ENCODE measurements at places on chromosomes 1 and 21. TPM values are rescaled to one million over a fixed set of nuclear protein-coding genes. Genes with fewer than 3 reads are reported as not detected.

DNA sequence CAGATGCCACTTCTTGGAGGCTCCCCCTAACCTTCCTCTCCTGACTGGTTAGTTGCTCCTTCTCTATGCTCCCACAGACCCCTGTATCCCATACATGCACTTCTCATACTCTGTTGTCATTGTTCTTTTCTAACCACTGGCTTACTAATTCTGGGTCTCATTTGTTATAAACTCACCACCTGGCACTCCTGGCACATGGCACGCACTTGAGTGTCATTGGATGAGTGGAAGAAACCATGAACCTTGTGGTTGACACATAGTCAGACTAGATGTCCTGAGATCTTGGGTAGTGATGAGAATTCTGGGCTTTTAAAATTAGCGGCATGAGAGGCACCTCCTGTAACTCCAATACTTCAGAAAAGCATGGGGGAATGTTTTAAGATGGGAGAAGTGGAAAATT lies 49.3 kb downstream of the TRIM62 start:
- H3K27me3 ChIP-seq, result no peaks in the 10 kb centered on the region
- no peak overlapping the region for H3K4me3 ChIP-seq
- peaks cover 19% of the 10 kb centered on the region for H3K4me1 ChIP-seq
- no peak overlapping the region for H3K27ac ChIP-seq
- DNase-seq, result no peak

- no peaks in the 10 kb centered on the region for H3K4me1 ChIP-seq
- H3K27ac ChIP-seq, result no peak overlapping the region
- H3K4me3 ChIP-seq, result no peak overlapping the region
- H3K27me3 ChIP-seq, result peaks cover 20% of the 10 kb centered on the region
- DNase-seq, result no peak
These were observed 101.5 kb upstream of the COL24A1 start for GRCh38 chr1:86258101-86258500.

DNA sequence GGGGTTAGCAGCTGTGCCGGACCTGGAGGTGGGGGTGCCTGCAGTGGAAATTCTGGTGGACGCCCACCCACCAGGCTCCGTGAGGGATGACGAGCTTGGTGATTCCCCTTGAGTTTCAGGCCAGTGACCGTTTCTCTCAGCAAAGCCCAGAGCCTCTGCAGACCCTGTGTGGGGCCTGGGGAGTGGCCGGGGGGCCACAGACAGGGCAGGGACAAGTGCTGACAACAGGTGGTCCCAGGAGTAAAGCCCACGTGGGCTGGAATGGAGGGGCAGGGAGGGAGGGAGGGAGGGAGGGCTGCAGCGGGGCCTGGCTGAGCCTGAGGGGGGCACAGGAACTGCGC lies 52.8 kb downstream of the COL18A1 start:
- H3K27ac ChIP-seq, result no peak overlapping the region
- DNase-seq, result no peak
- H3K4me3 ChIP-seq, result no peak overlapping the region
- no peaks in the 10 kb centered on the region for H3K27me3 ChIP-seq
- H3K36me3 ChIP-seq, result peaks cover 17% of the 10 kb centered on the region

DNA sequence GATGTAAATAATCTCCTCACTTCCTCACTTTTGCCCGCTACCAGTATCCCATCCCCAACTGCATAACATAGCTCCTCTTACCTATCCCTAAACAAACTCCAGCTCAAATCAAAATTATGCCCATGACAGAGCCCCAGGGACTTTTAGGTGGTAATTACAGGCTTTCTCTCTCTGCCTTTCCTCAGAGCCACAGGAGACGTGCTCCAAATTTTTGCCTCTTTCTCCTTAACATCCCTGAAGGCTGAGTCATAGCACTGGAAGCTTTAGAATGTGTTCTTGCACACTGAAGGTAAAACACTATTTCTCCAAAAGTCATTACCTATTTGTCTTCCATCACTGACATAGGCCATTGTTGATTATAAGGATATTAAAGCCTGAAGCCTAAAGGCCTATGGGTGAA lies 263.5 kb upstream of the PLD5 start:
- DNase-seq, result no peak
- H3K27ac ChIP-seq, result no peak overlapping the region
- H3K36me3 ChIP-seq, result no peaks in the 10 kb centered on the region
- no peaks in the 10 kb centered on the region for H3K27me3 ChIP-seq
- no peaks in the 10 kb centered on the region for H3K4me1 ChIP-seq

DNA sequence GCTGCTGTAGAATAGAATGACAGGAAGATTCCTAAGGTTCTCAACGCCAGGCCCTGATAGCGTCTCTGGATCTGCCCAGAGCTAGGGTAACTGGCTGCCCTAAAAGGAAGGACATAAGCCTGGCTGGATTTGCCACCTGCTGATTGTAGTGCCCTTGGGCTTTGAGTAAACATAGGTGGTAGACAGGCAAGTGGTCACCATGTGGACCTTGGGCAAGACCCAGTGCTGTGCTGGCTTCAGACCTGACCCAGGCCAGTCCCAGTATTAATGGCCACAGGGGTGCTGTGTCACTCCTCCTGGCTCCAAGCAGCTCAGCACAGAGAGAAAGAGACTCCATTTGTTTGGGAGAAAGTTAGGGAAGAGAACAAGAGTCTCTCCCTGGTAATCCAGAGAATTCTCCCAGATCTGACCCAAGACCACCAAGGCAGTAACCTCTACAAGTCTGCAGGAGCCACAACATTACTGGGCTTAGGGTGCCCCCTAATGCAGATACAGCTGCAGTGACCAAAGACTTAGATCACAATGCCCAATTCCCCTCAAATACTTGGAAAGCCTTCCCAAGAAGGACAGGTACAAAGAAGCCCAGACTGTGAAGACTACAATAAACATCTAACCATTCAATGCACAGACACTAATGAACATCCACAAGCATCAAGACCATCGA lies 44.5 kb downstream of the PHTF1 start:
- H3K27me3 ChIP-seq, result no peaks in the 10 kb centered on the region
- no peak overlapping the region for H3K4me3 ChIP-seq
- H3K27ac ChIP-seq, result no peak overlapping the region
- H3K36me3 ChIP-seq, result peaks cover 54% of the 10 kb centered on the region
- H3K4me1 ChIP-seq, result no peaks in the 10 kb centered on the region

DNA sequence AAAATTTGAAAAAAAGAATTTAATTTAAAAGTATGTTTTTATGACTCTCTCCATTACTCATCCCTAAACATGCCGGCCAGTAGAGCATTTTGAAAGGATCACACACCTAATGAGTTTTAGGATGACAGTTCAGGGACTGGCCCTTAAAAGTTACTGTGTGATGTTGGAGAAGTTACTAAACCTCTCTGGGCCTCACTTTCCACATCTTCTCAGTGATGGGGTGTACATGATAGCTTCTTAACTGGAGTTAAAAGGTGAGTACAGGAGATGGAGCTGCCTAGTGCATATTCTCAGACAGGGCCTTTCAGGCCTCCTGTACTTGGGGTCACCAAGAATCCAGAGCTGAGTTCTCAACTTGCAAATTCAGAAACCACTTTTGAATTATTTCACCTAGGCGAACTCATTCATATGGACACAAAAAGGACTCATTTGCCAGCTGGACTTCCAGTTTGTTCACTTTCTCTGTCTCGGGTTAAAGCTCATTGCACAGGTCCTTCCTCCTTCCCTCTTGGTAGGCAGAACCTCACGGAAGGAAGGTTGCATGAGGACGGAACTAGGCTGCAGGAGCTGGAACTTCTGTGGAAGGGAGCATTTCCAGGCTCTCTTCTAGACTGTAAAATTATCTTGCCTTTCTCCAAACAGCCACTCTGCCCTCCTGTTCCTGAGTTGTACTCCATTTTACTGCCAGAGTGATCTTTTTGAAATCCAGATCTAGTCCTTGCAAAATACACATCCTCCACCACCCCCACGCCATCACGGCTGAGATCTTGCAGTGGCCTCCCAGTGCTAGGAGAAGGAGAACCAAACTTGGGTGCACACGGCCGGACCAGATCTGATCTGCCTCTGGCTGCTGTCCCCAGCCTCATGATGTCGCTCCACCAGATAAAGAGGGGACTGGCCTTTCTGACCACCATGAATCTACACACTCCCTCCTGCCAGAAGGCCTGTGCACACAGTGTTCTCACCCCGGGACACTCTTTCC lies 4.3 kb upstream of the SLC30A1 start:
- no peak for DNase-seq
- H3K27me3 ChIP-seq, result no peaks in the 10 kb centered on the region
- no peak overlapping the region for H3K4me3 ChIP-seq
- no peaks in the 10 kb centered on the region for H3K36me3 ChIP-seq
- H3K4me1 ChIP-seq, result peaks cover 5% of the 10 kb centered on the region
- no peak overlapping the region for H3K27ac ChIP-seq

DNA sequence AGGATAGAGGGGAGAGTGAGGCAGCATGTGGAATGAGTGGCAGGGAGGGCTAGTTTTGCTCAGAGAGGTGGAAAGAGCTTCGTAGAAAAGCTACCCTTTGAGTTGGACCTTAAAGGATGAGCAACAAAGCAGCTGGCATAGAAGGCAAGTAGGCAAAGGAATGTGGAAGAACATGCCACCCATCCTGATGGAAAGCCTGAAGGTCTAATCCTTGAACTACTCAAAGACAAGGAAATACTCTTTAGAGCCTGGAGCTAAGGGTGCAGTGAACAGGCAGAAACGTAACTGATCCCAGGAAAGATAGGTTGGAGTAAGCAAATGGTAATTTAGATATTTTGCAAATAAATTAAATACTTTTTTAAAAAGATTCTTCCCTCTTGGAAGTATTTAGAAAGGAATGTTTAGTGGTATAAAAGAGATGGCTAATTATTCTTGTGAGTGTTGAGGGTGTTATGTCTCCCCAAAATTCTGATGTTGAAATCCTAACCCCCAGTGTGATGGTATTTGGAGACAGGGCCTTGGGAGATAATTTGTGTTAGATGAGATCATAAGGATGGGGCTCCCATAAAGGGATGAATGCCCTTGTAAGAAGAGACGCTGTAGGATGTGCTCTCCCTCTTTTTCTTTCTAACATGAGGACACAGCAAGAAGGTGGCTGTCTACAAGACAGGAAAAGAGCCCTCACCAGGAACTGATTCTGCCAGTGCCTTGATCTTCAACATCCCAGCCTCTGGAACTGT lies 308.1 kb upstream of the RUNX1 start:
- H3K27me3 ChIP-seq, result no peaks in the 10 kb centered on the region
- H3K36me3 ChIP-seq, result no peaks in the 10 kb centered on the region
- H3K27ac ChIP-seq, result no peak overlapping the region
- no peak overlapping the region for H3K4me3 ChIP-seq
- DNase-seq, result no peak

- no peaks in the 10 kb centered on the region for H3K27me3 ChIP-seq
- no peaks in the 10 kb centered on the region for H3K36me3 ChIP-seq
- DNase-seq, result no peak
- no peak overlapping the region for H3K27ac ChIP-seq
- H3K4me3 ChIP-seq, result no peak overlapping the region
- peaks cover 10% of the 10 kb centered on the region for H3K4me1 ChIP-seq
These were observed 19.5 kb upstream of the LRIG2 start for GRCh38 chr1:113053344-113054126.

- H3K4me1 ChIP-seq, result peaks cover 12% of the 10 kb centered on the region
- H3K27me3 ChIP-seq, result peaks cover 43% of the 10 kb centered on the region
- H3K36me3 ChIP-seq, result no peaks in the 10 kb centered on the region
- H3K27ac ChIP-seq, result no peak overlapping the region
These were observed 1.0 kb downstream of the CCDC181 start for GRCh38 chr1:169426174-169426705.

GRCh38 chr1:3501856-3502640 lies 47.6 kb downstream of the ARHGEF16 start:
- H3K36me3 ChIP-seq, result peaks cover 9% of the 10 kb centered on the region
- no peak overlapping the region for H3K4me3 ChIP-seq
- peaks cover 29% of the 10 kb centered on the region for H3K4me1 ChIP-seq
- H3K27ac ChIP-seq, result no peak overlapping the region
- no peaks in the 10 kb centered on the region for H3K27me3 ChIP-seq

DNA sequence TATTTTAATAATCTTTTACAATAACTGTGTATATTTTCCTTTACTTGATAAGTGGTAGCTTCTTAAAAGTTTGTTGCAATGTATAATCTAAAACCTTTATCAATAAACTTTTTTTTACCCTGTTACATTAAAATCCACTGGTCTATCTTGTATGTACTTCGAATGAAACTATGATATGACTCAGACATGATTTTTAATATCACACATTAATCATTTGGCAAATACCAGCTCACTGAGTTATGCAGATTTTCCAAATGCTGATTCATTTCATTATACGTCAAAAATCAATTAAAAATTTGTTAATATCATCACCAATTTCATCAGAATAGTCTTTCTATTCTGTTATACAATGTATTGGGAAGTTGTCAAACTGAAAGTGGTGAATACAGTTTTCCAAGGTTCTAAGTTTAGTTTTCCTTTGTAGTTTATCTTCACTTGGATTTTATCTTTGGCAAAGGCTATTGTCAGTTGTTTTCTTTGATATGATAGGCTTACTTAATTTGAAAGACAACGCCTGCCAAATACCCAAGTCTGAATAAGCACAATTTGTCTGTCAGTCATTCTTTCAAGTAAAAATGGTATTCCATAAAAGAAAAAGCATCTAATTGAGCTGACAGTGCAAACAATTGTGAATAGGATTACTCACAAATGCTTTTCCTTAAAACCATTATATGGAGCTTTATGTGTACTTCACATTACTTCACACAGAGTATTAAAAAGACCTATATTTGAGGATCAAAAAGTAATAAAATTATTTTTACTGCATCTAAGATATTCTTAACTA lies 127.0 kb downstream of the NME7 start:
- H3K27me3 ChIP-seq, result no peaks in the 10 kb centered on the region
- H3K4me3 ChIP-seq, result no peak overlapping the region
- peaks cover 2% of the 10 kb centered on the region for H3K36me3 ChIP-seq
- DNase-seq, result no peak
- no peaks in the 10 kb centered on the region for H3K4me1 ChIP-seq
- no peak overlapping the region for H3K27ac ChIP-seq

DNA sequence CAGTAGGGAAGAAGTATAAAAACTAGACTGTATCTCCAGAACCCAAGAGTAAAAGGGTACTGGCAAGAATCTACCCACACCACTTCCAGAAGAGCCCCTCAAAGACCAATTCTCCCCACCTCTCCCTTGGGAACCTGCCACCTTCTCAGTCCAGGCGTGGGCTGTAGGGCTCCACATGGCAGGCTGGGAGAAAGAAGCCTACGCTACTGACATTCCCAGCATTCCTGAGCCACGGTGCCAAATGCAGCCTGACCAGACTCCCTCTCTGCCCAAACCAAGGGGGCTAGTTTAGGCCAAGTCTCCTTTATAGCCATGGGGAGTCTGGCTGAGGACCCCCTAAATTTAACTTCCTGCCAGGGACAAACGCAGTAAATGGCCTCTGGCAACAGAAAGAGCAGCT lies 2.0 kb downstream of the UBE2Q1 start:
- peaks cover 38% of the 10 kb centered on the region for H3K36me3 ChIP-seq
- peak overlapping the region; percentile 85 for H3K4me3 ChIP-seq
- DNase-seq, result no peak
- peak overlapping the region; percentile 54 for H3K27ac ChIP-seq

The OR10Z1 gene
- not detected for total RNA-seq

The PGBD5 gene
- 1.1 TPM for total RNA-seq

The SYCP1 gene
- total RNA-seq, result not detected

The STYXL2 gene
- total RNA-seq, result 0.86 TPM

The NGF gene
- total RNA-seq, result 19.6 TPM

The DIRAS3 gene
- total RNA-seq, result 1.7 TPM

The CSDE1 gene
- 499 TPM for total RNA-seq

The ZBTB8B gene
- total RNA-seq, result 0.10 TPM

The GPBP1L1 gene
- total RNA-seq, result 96.0 TPM

All from osteocyte (in vitro differentiated cells).